Activated T-helper 17 cell treated with anti-CD3 and anti-CD28 coated beads, Interleukin-2, amount 50 U/mL, for 72 hours (primary cell): ENCODE measurements at places on chromosomes 3 and 15. TPM values are rescaled to one million over a fixed set of nuclear protein-coding genes. Genes with fewer than 3 reads are reported as not detected.

- ATAC-seq: no peak
These were observed 1028.2 kb downstream of the MCTP2 start for GRCh38 chr15:95259513-95259912.

Gene ERICH6
- total RNA-seq: 0.21 TPM

Gene SLC2A2
- total RNA-seq: not detected

DNA sequence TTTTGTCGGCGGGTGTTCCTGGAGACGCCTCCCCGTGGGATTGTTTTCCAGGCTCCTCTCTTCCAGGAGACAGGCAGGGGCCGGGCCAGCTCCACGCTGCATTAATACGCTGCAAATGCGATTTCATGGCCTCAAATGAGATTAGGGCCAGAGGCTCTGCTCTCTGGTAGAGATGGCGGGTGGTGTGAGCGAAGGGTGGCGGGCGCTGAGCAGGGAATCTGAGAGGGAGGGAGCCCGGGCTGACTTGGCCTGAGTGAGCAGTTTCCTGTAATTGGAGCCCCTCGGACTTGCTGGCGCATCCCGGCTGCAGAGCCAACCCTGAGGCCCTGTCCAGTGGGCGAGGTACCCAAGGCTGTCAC lies 7.4 kb upstream of the CCDC33 start:
- ATAC-seq: no peak

Gene GOLGA8S
- 0.06 TPM for total RNA-seq

GRCh38 chr15:58513726-58514336 lies 82.0 kb downstream of the LIPC start:
- ATAC-seq: no peak

DNA sequence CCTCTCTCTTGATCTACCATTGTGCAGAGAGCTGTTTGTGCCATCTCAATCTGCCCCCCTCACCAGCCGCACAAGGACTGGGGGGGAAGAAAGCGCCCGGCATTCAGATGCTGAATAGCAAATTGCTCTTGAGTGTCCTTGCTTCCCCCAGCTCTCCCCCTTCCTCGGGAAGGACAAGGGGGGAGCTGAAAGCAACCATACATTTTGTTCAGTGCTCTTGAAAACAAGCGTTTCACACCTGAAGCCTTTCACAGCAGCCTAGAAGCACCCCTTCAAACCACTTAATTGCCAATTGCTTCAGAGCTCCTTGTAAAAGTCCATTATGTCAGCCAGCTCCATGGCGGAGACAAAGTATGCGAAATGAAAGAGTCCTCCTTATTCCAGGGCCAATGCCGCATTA lies 540.1 kb downstream of the NR2F2 start:
- no peak for ATAC-seq

Gene SCG5
- 2.9 TPM for total RNA-seq

DNA sequence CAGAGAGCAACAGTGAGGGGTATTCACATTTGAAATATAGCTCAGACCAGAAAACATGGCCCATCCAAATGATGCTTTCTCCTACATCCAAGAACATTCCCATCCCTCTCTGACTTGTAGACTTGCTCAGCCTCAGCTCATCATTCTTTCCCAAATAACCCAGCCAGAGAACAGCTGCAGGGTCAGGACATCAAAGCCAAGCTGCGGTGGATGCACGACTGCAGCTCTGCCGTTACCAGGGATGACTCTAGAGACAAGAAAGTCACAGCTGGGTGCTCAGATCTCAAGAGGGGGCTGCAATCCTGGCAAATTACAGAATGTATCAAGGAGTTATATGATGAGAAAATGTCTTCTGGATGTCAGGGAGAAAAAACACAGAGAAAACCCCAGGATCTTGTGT lies 944.3 kb downstream of the NTRK3 start:
- ATAC-seq: no peak

Gene LYZL4
- total RNA-seq: not detected

Gene LTF
- total RNA-seq: not detected

Gene ANKRD34C
- total RNA-seq: not detected

GRCh38 chr3:177681852-177682251 lies 484.6 kb upstream of the TBL1XR1 start:
- no peak for ATAC-seq

GRCh38 chr3:187913617-187914033 lies 168.4 kb upstream of the BCL6 start:
- peak; percentile 67 for ATAC-seq

- no peak for ATAC-seq
These were observed 9.2 kb upstream of the CD200R1L start for GRCh38 chr3:112855883-112856282.

Gene ABCF3
- total RNA-seq: 75.5 TPM

- no peak for ATAC-seq
These were observed 97.9 kb downstream of the APBA2 start for GRCh38 chr15:28983432-28984311.

DNA sequence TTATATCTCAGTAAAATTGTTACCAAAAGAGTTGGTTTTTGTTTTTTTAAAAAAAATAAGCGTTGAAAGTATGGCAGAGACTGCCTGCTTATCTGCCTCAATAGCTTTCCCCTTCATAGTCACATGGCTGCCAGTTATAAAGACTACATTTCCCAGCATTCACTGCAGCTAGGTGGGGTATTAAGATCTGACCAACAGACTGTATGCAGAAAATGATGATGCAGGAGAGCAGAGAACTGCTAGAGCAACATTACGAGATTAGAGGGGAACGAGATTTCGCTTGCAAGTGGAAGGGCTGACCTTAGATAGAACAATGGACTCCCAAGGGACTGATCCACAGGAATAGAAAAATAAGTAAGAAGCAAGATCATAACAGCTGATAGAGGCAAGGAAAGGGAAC lies 14.3 kb downstream of the RHOA start:
- ATAC-seq: no peak

GRCh38 chr3:133568294-133569014 lies 5.0 kb upstream of the CDV3 start:
- peak; percentile 1 for ATAC-seq

- peak; percentile 37 for ATAC-seq
These were observed 123.4 kb upstream of the MEF2A start for GRCh38 chr15:99442252-99442897.

Gene LSMEM2
- not detected for total RNA-seq

DNA sequence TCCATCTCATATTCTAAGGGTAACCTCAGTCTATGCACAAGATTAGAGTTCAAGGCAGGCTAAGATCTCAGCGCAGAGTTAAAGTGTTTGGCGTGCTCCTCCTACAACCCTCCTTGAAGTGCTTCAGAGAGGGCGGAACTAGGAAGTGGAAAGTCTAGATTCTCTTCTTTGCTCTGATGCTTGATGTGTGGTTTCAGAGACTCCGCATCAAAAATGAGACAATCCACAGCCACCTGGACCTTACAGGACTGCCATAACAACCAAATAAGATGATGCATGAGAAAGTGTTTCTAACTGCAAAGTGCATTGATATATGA lies 161.3 kb upstream of the ATP11B start:
- ATAC-seq: no peak

Gene NEIL1
- total RNA-seq: 11.6 TPM

Gene NR1I2
- total RNA-seq: 0.43 TPM

DNA sequence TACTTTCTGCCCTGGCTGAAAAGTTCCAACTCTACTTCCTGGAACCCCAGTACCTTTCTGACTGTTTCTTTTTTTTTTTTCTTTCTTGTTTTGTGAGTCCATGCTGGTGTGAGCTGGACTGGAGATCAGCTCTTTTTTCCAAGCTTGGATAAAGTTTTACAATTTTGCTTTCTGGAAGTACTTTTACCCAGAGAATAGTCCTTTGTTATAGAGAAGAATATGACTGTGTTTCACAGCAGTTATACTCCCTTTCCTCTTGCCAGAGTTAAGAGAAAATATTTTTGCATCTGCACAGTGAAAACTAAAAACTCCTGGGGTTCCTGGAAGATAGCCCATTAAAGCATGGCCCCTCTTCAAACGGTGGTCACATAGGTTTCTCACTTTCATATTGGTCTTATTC lies 1100.6 kb downstream of the OTOL1 start:
- no peak for ATAC-seq

DNA sequence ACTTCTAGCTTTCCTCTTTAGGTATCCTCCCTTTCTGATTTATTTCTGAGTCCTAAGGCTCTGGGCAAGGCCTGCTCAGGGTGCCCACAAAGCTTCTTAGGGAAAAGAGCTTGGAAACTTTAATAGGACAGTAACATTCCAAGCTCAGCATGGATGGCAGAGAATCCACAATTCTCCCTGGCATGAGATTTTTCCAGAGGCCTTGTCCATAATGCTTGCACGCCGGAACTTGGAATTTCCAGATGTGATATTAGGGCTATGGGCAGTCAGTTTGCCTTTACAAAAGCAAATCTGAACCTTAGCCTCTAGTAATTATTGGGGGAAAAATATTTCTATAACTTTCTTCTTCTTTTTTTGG lies 139.0 kb upstream of the RBMS3 start:
- no peak for ATAC-seq

Gene CORO2B
- total RNA-seq: not detected

GRCh38 chr3:27312044-27312668 lies 57.0 kb downstream of the NEK10 start:
- peak; percentile 58 for ATAC-seq

Gene SPATA12
- total RNA-seq: not detected

Gene P2RY1
- total RNA-seq: 0.11 TPM

GRCh38 chr3:37526511-37526910 lies 335.2 kb upstream of the CTDSPL start:
- ATAC-seq: no peak

GRCh38 chr3:58366699-58367098 lies 34.0 kb downstream of the PXK start:
- ATAC-seq: peak; percentile 35

DNA sequence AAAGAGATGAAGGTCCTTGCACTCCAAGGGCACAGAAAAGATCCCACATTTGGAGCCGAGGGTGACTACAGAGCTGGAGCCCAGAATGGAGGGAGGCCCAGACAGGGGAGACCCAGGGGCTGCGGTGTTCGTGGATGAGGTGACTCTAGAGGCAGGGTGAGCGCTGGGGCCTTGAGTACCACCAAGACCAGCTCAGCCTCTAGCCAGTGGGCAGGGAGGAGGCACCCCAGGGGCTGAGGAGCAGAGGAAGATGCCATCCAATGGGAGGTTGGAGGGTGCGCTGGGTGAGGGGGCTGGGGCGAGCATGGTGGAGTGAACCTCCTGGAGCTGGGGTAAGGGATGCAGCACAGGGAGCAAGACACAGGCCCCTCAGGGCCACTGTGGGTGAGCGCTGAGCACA lies 13.3 kb downstream of the RRP9 start:
- no peak for ATAC-seq

DNA sequence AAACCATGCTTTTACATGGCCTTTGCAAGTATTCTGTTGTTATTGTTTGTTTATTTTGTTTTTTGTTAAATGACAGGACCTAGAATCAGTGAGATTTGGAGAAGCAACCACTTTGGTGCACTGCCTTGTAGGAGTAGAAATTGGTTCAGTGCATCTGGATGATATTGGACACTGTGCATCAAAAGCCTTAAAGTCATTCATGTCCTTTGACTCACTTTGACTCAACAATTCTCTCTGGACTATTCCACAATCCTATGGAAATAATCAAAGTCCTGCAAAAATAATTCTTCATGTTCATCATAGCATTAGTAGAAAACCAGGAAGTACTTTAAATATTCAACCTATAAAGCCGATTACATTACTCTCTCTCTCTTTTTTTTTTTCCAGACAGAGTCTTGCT lies 224.8 kb downstream of the ABHD5 start:
- ATAC-seq: no peak

Gene LRRC2
- not detected for total RNA-seq

- no peak for ATAC-seq
These were observed 81.4 kb upstream of the CHD2 start for GRCh38 chr15:92818651-92819277.

DNA sequence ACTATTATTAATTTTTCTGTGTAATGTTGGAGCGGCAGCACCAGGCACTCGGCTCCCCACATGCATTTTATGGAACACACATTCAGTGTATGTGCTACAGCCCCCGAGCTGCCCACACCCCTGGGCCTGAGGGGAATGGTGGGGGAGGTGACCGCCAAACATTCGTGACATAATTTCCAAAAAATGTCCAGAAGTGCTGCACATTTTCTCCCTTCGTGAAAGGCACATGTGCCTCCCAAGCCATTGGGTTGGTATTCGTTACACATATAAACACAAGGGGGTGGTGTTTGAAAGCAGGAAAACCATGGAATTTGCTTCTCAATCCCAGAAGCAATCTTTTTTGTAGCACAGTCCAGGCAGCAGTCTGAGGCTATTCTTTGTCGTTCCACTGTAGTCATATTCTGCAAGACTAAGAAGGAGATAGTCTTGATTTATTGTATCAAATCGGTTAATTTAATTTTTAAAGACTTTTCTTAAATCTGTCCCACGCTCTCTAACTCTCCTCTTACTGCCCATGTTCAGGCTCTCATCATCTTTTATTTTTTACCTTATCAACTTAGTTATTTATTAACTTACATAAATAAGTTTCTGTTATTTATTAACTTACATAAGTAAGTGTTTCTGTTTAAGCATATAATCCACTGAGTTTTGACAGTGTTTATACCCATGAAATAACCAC lies 39.2 kb upstream of the POLR2M start:
- no peak for ATAC-seq

Gene SGO1
- total RNA-seq: 29.4 TPM

- no peak for ATAC-seq
These were observed 20.1 kb downstream of the SRGAP3 start for GRCh38 chr3:9229325-9229724.

GRCh38 chr15:66894986-66895780 lies 170.2 kb upstream of the SMAD3 start:
- ATAC-seq: no peak

Gene SLC9C1
- not detected for total RNA-seq

Gene TJP1
- not detected for total RNA-seq
